Fibroblast of the aortic adventitia (primary cell): ENCODE measurements at places on chromosomes 1 and 21.
A peak's percentile ranks its signal among the peaks of the same experiment; 100 is the strongest.

- no peak for DNase-seq
Observed at GRCh38 chr1:4585216-4585615, 69.2 kb upstream of the AJAP1 start.

- DNase-seq = no peak
Observed at GRCh38 chr1:150493175-150493574, 6.0 kb downstream of the TARS2 start.

GRCh38 chr1:23790696-23791515, at the start of gene LYPLA2:
LYPLA2 (plus strand) TSS chr1:23791145; CDS start chr1:23792683, 1,538 bp downstream.
- peak; percentile 86 for DNase-seq

- peak; percentile 74 for DNase-seq
Observed at GRCh38 chr1:87902830-87903229, 574.1 kb downstream of the LMO4 start.

GRCh38 chr1:168834225-168834872, 105.3 kb upstream of the DPT start:
- DNase-seq = no peak

DNA sequence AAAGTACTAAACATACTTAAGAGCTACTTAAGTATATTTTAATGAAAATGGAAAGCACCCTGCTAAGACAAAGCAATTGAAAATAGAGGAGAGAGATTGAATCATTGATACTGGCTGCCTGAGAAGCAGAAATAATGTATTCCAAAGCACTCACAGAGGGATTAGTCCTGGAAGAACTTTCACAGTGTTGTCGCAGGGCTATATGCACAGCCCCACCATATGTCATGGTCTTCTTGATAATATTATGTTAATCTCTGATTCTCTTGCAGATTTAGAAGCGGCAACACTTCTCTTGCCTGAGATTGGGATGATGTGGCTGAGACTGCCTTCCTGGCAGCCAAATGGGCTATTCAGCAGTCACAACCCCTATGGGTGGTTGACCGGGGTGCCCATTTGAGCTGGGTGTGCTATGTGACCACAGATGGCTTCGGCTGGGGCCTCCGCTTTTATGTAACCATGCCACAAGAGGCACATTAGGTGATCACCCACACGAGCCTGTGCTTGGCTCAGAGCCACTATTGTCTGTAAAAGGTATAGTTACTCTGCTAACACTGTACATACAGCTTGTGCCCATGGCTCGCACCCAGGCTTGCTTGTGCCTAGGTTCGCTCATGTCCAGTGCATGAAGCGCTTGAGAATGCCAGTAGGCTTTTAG, 152.2 kb upstream of the SGIP1 start:
- no peak for DNase-seq

- peak; percentile 31 for DNase-seq
Observed at GRCh38 chr1:154574716-154575115, 7.1 kb downstream of the CHRNB2 start.

DNA sequence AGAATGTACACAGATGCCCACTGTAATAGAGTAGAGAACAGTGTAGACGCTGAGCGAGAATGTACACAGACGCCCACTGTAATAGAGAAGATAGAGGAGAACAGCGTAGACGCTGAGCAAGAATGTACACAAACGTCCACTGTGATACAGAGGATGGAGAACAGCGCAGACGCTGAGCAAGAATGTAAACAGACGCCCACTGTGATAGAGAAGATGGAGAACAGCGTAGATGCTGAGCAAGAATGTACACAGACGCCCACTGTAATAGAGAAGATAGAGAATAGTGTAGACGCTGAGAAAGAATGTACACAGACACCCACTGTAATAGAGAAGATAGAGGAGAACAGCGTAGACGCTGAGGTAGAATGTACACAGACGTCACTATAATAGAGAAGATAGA, 306.9 kb downstream of the SMYD3 start:
- DNase-seq = no peak

- peak; percentile 62 for DNase-seq
Observed at GRCh38 chr1:33390542-33390941, 40.4 kb downstream of the PHC2 start.

DNA sequence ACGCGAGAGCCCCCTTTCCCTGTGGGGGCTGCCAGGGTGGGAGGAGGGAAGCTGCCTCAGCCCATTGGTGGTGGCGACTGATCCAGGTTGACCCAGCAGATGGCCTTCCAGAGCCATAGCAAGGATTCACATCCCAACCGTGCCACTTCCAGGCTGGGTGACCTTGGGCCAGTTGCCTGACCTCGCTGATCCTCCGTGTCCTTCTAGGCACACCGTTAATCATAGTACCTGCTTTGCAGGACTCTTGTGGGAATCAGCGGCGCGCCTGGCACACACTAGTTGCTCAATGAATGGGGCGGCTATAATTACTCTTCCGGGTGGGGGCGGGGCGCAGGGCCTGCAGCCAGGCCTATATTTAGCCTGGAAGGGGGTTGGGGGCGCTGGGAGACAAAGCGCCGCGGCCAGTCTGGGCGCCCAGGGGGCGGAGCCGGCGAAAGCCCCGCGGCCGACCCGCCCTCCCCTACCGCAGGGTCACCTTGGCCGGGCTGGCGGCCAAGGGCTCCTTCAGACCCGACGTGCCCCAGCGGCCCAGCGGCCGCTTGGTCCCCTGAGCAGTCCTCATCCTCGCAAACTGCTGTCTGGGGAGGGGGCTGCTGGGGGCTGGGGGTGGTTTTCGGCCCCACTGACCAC, 5.1 kb downstream of the HSPB7 start:
- peak; percentile 70 for DNase-seq

DNA sequence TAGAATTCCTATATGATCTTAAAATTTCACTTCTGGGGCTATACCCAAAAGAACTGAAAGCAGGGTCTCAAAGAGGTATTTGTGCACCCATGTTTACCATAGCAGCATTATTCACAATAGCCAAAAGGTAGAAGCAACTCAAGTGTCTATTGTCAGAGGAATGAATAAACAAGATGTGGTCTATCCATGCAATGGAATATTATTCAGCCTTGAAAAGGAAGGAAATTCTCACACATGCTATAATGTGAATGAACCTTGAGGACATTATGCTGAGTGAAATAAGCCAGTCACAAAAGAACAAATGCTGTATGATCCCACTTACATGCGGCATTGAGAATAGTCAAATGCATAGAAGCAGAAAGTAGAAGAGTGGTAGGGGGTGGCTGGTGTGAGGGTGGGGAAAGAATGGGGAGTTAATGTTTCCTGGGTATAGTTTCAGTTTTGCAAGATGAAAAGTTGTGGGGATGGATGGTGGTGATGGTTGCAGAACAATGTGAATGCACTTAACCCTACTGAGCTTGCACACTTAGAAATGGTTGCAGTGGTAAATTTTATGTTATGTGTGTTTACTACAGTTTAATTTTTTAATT, 122.4 kb downstream of the TOMM20 start:
- no peak for DNase-seq

GRCh38 chr1:58573138-58573537, 3.9 kb downstream of the TACSTD2 start:
- no peak for DNase-seq

GRCh38 chr1:36284061-36284460, 22.1 kb upstream of the SH3D21 start:
- peak; percentile 60 for DNase-seq

GRCh38 chr1:173208146-173208545, 1.0 kb upstream of the TNFSF4 start:
- no peak for DNase-seq

GRCh38 chr1:165355977-165356811, at the start of gene LMX1A:
LMX1A (minus strand) TSS chr1:165356715; CDS start chr1:165355559, 1,156 bp downstream.
- peak; percentile 24 for DNase-seq

- no peak for DNase-seq
Observed at GRCh38 chr21:24759348-24760075, 847.8 kb downstream of the MRPL39 start.

GRCh38 chr1:200971428-200971903, 52.0 kb downstream of the KIF21B start:
- DNase-seq = no peak

- peak; percentile 49 for DNase-seq
Observed at GRCh38 chr1:15956150-15956549, 19.8 kb downstream of the ZBTB17 start.

- DNase-seq = peak; percentile 12
Observed at GRCh38 chr1:97123717-97124431, 402.3 kb downstream of the PTBP2 start.

DNA sequence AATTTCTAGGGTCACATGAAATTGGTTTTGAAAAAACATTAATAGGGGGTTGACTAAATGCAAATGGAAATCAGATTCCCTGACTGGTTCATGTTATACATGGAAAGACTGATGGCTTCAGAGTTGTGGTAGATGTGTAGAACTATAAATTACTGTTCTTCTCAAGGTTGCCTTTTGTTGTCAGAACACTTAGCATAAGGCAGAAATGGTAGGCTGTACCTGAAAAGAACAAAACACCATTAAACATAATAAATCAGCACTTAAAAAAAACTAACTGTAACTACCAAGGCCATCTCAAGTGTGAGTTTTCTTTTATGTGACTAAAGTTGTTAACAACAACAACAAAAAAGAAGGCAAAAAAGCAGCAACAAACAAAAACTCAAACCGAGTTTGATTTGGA, 111.8 kb downstream of the RPS6KC1 start:
- no peak for DNase-seq

GRCh38 chr21:44892536-44893277, 19.2 kb upstream of the PTTG1IP start:
- peak; percentile 63 for DNase-seq

GRCh38 chr1:82034812-82035211, 234.1 kb downstream of the ADGRL2 start:
- DNase-seq = no peak

DNA sequence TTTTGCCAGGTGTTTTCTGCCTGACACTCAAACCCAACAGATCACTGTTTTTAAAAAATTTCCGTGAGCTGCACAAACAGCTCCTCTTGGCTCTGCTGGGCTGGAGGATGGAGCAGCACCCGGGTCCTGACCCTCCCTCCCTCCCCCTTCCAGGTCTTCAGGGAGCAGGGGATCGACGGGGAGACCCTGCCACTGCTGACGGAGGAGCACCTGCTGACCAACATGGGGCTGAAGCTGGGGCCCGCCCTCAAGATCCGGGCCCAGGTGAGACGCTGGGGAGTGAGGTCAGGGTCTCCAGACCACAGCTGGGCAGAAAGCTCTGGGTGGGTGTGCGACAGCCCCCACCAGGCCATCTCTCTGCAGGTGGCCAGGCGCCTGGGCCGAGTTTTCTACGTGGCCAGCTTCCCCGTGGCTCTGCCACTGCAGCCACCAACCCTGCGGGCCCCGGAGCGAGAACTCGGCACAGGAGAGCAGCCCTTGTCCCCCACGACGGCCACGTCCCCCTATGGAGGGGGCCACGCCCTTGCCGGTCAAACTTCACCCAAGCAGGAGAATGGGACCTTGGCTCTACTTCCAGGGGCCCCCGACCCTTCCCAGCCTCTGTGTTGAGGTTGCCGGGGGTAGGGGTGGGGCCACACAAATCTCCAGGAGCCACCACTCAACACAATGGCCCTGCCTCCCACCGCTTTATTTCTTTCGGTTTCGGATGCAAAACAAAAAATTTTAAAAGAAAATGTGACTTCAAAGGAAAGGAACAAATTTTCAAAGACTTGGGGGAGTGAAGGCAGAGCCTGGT, 15.3 kb downstream of the NOC2L start:
- no peak for DNase-seq

GRCh38 chr1:184027826-184028695, 9.5 kb downstream of the COLGALT2 start:
- peak; percentile 69 for DNase-seq

DNA sequence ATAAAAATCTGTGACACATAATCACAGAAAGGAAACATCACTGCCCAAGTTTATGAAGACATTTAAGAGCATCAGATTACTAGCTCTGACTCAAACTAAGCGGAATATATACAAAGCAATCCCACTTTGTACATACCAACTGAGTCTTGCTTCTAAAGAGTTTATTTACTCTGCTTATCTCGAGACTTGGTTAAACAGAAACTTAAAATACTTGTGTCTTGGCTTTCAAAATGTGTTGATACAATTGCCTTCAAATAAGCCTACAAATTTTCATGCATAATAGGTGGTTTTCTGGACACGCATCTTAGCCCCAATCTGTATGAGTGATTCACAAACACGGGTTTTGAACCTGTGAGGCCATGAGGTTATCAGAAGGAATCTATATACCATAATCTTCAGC, 21.0 kb downstream of the CD160 start:
- peak; percentile 86 for DNase-seq

DNA sequence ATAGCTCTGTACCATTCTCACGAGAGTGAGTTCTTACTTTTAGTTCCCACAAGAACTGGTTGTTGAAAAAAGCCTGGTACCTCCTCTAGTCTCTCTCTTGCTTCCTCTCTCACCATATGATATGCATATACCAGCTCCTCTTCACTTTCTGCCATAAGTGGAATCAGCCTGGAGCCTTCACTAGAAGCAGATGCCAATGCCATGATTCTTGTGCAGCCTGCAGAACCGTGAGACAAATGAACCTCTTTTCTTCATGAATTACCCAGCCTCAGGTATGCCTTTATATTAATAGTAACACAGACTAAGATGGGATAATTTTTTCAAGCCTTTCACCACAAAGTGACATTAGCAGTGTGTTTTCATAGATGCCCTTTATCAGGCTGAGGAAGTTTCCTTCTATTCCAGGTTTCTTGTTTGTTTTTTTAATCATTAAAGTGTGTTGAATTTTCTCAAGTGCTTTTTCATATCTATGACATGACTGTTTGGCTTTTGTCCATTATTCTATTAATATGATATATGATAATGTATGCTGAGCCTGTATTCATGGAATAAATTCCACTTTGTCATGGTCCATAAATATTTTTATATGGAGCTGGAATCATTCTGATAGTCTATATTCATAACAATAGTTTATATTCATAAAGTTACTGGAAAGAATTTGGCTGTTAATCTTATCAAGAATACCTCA, 40.7 kb upstream of the C1orf185 start:
- DNase-seq = peak; percentile 10

DNA sequence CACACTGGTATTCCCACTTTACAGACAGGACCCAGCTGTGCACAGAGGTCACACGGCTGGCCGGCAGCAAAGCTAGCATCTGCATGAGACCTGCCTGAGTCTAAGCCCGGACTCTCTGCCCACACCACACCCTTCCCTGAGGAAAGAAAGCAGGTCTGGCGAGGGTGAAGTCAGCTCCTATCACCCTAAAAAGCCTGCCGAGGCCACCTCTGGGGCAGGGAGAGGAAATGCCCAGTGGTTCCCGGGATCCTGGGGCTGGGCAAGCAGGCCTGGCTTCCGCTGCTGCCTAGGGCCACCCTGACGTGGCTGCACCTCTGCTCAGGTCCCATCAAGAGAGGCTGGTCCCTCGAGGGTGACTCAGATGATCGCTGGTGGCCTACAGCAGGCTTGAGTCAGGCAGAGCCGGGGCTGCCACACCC, 42.2 kb downstream of the RAP1GAP start:
- no peak for DNase-seq

GRCh38 chr1:212431644-212432043, 1.1 kb upstream of the NENF start:
- no peak for DNase-seq
